Activated CD4-positive, alpha-beta T cell treated with anti-CD3 and anti-CD28 coated beads, Interleukin-2, amount 10 ng/mL, durations not matched to agents 7 days and 5 days (primary cell): ENCODE measurements at places on chromosomes 2 and 18. TPM values are rescaled to one million over a fixed set of nuclear protein-coding genes. Genes with fewer than 3 reads are reported as not detected.

RAPH1 gene
- total RNA-seq, result 1.7 TPM

CACNB4 gene
- 0.21 TPM for total RNA-seq

TEX44 gene
- total RNA-seq, result not detected

IL1RL2 gene
- not detected for total RNA-seq
